Left lobe of liver (tissue), 2 donors: ENCODE measurements at places on chromosomes 4 and X. TPM values are rescaled to one million over a fixed set of nuclear protein-coding genes. Genes with fewer than 3 reads are reported as not detected.

GRCh38 chrX:2684256-2684655, 6.8 kb upstream of the CD99 start:
- no peak for DNase-seq

- DNase-seq = no peak
These were observed 683.8 kb upstream of the PABPC4L start for GRCh38 chr4:134885436-134885835.

- DNase-seq = no peak
These were observed 75.2 kb upstream of the ENPP6 start for GRCh38 chr4:184292877-184293276.

- no peak for DNase-seq
These were observed 109.3 kb upstream of the NUDT6 start for GRCh38 chr4:123031664-123032063.

DNA sequence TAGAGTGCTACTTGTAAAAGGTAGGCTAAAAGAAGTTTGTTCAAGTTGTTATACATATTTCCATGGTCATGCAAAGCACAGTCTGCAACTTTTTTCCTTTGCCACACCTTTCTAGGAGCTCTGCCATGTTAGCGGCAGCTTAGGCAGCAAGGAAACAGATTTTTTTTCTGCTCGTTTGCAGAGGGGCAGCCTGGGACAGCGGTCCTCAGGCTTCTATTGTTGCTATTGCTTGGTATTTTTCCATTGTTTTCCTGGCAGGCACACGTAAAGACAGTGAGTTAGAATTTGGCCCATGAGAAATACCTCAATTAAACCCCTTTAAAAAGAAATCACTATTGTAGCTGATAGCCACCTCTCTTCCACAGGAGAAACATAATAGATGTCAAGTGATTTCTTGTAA, 391.4 kb downstream of the SH2D1A start:
- DNase-seq = no peak

DNA sequence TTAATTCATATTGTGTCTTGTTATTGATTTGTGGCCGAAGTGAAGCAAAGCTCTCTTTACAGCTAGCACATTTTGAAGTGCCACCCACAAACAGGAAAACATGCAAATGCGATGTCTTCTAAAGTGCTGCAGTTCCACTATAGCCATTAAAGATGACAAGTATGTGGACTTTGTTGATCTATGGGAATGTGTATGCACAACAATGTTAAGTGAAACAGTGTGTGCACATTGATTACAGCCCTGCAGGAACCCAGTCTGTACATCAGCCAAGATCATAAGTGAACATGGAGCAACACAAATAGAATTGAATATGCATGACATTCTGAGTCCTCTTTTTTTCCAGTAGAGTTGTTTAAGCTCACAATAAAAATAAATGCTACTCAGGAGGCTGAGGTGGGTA, 43.0 kb downstream of the TFDP3 start:
- no peak for DNase-seq

DNA sequence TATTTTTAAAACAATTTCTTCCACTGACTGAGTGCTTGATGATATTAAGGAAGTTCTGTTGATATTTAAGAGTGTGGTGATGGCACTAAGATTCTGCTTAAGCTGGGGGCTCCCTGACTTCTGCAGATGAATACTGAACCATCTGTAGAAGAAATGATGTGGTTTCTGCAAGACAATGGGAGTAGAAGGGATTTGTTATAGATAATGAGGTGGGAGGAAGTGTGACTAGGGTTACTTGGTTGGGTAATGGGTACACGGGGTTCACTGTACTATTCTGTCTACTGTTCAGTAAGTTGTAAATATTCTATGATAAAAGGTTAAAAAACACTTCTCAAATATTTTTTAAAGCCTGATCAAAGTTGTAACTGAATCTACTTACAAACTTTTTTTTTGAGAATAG, 60.9 kb upstream of the TXK start:
- no peak for DNase-seq

DNA sequence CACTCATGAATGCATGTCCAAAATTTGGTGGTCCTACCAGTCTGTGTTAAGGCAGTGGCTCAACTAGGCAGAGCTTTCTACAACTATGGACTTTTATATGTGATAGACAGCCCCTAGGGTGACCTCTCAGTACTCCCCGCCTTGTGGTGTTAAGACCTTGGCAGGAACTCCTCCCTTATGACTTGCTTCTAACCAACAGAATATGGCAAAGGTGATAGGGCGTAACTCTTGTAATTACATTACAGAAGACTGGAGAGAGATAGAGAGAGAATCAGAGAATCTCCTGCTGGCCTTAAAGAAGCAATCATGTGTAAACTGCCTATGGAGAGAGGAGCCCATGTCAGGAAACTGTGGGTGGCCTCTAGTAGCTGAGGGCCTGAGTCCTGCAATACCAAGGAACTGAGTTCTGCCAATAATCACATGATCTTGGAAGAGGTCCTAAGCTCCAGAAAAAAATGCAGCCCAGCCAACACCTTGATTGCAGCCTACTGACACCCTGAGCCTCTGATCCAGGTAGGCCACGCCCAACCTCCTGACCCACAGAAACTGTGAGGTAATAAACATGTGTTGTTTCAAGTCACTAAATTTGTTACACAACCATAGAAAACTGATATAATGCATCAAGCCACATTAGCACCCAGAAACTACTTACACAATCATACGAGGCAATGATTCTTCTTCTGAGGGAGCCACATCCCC, 68.9 kb downstream of the INPP4B start:
- no peak for DNase-seq

- DNase-seq = no peak
These were observed 19.8 kb downstream of the CPE start for GRCh38 chr4:165398570-165398969.

The DSPP gene
- total RNA-seq = not detected

The NFKB1 gene
- 15.6 TPM for total RNA-seq

DNA sequence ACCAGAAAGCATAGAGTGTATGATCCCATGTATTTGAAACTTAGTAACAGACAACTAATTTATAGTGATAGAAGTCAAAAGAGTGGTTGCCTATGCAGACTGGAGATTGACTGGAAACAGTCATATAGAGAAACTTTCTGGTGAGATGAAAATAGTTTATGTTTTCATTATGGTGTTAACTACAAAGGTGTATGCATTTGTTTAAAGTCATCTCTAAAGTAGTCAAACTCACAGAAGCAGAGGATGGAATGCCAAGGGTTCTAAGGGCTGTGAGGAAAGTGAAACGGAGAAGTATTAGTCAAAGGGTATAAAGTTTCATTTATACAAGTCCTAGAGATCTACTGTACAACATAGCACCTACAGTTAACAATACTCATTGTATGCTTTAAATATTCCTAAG, 45.8 kb downstream of the ENOX2 start:
- no peak for DNase-seq

The RS1 gene
- total RNA-seq = not detected

DNA sequence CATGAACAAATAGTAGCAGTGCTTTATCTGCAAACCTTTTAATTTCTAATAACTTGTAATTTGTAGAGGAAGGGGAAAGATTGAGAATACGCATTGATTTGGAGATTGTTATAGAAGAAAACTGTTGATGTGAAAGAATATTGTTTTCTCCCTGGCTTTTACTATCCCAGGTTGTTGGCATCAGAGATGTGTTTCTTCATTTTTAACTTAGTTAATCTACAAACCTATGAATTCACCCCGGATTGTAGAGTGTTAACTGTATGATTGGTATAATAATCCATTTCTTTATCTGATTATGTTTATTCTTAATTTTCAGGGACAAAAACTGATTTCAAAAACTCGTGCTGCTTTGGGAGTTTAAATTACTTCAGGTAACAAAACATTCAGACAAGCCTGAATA, 18.9 kb downstream of the AFP start:
- no peak for DNase-seq

The CPE gene
- total RNA-seq = 15.9 TPM

The UGT2A1 gene
- 0.18 TPM for total RNA-seq

The ADAM29 gene
- total RNA-seq = not detected

The FGF13 gene
- 0.55 TPM for total RNA-seq

The NXF2 gene
- total RNA-seq = not detected

DNA sequence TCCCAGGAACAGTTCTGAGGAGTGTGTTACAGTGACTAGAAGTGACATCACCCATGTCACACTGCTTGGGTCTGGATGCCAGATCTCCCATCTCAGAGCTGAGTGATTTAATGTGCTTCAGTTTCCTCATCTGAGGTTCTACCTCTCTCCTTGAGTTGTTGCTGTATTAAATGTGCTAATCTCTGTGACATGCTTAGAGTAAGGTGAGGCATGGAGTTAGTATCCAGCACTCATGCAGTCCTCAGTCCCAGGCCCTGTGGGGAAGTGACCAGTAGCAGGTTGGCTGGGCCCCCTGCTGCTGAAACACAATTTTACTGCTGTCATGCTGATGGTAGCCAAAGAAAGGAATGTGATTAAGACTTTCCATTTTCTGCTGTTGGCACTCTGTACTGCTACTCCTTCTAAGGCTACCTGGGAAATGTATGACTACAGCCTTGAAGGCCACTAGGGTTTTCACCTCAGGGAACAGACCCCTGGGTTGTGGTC, 639.6 kb downstream of the MID1IP1 start:
- DNase-seq = no peak

DNA sequence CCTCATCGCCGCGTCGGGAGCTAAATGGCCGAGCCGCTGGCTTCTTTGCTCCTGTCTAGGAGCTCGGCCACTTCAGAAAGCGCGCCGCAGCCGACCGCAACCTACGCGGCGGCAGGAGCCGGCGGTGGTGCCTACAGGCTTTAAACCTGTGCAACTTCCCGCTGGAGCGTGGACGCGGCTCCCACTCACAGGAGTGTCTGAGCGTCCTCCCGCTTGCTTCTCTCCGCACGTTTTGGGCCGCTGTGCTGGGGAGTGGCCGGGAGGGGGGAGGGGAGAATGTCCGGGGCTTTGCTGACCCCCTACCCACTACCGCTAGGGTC, 1.0 kb downstream of the NHSL2 start:
- DNase-seq = no peak

The GAGE12J gene
- 0.73 TPM for total RNA-seq

- no peak for DNase-seq
These were observed 19.1 kb downstream of the C4orf17 start for GRCh38 chr4:99529956-99530355.

GRCh38 chr4:58602731-58603359, 1492.7 kb upstream of the IGFBP7 start:
- no peak for DNase-seq

DNA sequence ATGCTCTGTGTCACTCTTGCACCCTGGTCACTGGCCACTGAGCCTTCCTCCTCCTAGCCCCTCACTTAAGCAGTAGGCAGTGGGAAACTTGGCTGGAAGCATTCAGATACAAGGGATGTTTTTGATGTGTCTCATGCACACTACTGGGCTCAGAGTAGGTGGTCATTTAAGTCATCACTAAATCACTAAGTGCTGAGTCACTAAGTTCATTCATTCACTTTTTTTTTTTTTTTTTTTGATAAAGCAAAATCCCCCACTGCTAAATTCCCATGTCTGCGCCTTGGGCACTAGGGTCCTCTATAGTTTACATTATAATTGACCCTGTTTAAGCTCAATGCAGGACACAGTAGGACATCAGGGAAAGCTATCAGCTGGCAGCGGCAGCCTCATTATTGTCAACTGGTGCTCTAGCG, 182.4 kb upstream of the MBNL3 start:
- DNase-seq = no peak

DNA sequence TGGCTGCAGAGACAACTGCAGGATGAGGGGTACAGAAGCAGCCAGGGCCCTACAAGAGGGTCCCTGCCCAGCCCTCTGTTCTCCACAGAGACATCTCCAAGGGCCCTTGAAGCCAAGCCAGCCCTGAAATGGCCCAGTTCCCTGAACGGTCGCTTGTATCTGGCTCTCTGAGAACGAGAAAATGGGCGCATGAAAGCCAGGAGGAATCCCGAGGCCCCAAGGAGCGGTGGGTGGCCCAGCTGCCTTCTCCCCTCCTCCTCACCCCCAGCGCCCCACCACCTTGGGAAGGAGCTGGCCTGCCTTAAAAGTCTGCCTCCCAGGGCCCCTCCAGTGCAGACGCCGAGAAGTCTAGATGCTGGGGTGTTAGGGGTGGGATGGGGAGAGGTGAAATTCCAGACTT, 5.7 kb downstream of the ZNF185 start:
- DNase-seq = no peak

The TMPRSS11D gene
- not detected for total RNA-seq

GRCh38 chr4:13436962-13437361, 47.2 kb downstream of the RAB28 start:
- no peak for DNase-seq

- no peak for DNase-seq
These were observed 575.3 kb downstream of the TRIML1 start for GRCh38 chr4:188714501-188714900.

The CLDN34 gene
- total RNA-seq = 0.30 TPM

GRCh38 chr4:11436084-11436483, 7.4 kb upstream of the HS3ST1 start:
- DNase-seq = no peak

- no peak for DNase-seq
These were observed 48.5 kb downstream of the SNCA start for GRCh38 chr4:89788206-89789072.

The ITGB1BP2 gene
- 1.0 TPM for total RNA-seq

The FAM133A gene
- not detected for total RNA-seq

The SH2D1A gene
- 0.70 TPM for total RNA-seq

The SMPX gene
- 0.96 TPM for total RNA-seq

DNA sequence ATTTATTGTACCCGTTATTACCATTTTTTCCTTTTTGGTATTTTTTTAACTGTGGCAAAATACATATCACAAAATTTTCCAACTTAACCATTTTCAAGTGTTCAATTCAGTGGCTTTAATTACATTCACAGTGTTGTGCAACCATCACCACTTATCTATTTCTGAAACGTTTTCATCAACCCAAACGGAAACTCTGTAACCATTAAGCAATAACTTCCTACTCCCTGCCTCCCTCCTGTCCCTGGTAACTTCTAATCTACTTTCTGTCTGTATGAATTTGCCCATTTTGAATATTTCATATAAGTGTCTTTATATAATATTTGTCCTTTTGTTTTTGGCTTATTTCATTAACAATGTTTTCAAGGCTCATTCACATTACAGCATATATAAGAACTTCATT, 57.4 kb upstream of the MSN start:
- DNase-seq = no peak

The DUSP21 gene
- total RNA-seq = not detected

DNA sequence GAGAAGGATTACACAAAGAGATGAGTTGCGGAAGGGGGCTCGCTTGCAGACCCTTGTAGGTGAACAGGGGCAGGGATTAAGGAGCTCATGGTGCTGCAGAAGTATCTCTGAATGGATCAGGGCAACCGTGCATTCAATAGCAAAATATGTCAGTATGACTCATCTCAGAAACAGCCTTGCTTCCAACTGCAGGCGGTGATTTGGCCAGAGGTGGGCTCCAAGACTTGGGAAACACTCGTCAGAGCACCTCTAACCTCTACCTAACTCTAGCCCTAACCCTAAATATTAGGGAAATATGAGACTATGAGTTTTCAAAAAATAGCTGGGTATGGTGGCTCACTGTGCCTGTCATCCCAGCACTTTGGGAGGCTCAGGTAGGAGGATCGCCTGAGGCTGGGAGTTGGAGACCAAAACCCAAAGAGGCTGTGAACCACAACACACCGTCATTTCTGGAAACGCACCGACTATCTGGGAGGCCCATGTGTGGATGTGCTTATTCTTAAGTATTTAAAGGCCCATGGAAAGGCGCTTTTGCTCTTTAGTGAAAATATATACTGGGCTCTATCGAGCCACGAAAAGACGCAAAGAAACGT, 102.6 kb downstream of the DHRSX start:
- DNase-seq = no peak
